ENCODE measurements at places on chromosomes 12 and 14.

- DNase-seq, result no peak
Measured at GRCh38 chr12:54141431-54142113, 47.2 kb downstream of the SMUG1 start.

GRCh38 chr14:73460691-73461127, 2.4 kb upstream of the NUMB start:
- peak; percentile 63 for DNase-seq

- no peak for DNase-seq
Measured at GRCh38 chr14:22417914-22418313, 171.1 kb downstream of the DAD1 start.

- no peak for DNase-seq
Measured at GRCh38 chr12:16112130-16112529, 165.4 kb downstream of the SLC15A5 start.

DNA sequence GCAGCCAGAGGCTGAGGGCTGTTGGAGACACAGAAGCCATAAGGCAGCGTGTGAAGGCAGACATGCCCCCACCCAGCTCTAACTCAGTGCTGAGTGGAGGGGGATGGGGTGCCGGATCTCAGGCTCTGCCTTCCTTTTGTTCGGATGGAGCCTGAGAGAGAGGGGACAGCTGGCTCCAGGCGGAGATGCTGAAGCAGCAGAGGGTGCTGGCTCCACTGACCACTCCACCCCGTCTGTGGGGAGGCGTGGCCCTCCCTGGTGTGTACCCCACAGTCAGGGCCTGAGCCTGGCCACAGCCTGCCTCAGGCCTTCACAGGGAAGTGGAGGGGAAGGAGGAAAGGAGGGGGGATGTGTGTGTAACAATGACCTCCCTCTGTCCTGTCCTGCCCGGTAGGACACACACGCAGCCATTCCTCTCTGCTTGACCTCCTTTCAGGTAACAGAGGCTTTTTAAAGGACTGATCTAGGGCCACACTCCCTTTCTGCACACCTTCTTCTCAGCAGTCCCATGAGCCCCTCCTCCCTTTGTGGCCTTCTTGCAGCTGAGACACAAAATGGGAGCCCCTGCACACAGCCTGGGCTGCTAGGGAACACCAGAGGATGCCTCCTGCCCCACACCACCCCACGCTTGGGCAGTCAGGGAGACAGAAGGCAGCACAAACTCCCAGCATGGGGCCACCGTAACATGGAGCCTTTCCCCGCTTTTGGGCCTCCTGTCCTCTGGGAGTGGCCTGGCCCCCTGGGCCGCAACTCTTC, 9.6 kb upstream of the ENDOU start:
- DNase-seq, result no peak

DNA sequence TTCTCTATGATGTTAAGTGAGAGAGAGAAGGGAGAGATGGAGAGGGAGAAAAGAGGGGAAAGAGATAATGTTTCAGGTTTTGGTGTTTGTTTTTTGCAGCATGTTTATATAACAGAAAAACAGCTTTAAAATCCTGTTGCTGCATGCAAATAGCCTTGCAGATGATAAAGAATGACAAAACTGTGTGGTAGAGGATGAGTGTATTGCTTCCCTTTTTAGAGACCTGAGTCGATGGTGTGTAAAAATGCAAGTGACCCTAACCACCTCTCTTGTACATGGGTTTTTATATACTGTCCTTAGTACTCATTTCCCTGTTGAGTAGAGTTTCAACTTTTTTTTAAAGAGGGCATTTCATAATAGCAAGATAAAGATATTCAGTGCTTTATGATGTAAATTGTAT, 249.1 kb downstream of the AKAP6 start:
- DNase-seq, result no peak

- DNase-seq, result peak; percentile 35
Measured at GRCh38 chr12:59085690-59086089, 165.4 kb upstream of the LRIG3 start.

- DNase-seq, result no peak
Measured at GRCh38 chr12:33488036-33488435, 48.4 kb upstream of the SYT10 start.

DNA sequence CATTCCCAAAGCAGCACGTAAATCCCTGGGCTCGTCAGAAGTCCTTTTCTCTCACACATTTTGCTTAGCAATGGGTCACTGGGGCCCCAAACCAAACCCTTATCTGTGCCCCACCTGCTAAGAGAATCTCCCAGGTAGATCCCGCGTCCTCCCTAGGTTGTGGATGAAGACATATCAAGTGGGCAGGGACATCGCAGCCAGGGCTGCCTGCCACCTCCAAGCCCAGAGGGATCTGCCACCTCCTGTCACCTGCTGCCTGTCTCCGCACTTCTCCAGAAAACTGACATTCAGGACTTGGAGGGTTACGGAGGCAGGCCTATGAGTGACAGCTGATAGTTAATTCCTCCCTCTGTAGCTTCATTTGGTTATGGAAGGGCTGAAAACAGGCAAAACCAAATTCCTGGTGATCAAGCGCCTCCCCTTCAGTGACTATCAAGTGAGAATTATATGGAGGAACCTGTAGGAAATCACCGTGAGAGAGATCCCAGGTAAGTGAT, 19.5 kb downstream of the BCL11B start:
- DNase-seq, result no peak

DNA sequence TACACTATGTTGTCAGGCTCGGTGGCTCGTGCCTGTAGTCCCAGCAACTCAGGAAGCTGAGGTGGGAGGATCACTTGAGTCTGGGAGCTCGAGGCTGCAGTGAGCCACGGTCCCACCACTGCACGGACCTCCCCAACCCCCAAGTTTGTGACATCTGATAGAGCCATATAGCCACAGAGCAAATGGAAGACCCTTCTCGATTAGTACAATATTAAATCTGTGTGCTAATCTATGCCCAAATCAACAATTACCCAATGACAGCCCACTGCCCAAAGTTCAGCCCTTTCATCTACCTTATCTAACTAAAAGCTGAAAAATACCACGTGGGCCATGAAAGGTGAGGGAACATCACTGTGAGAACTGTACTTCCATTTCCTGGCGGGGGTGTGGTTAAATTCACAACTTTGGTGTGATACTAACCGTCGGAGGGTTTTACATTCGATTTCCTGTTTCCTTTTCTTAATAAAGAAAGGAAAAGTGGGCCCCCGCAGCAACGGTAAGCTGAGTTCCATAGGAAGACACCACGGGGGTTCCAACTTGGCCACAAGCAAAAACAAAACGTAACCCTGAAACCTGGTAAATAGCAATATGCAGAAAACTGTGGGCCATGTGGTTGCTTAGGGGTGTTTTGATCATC, 31.2 kb upstream of the FOS start:
- no peak for DNase-seq

- peak; percentile 44 for DNase-seq
Measured at GRCh38 chr14:55306938-55307589, 35.8 kb downstream of the FBXO34 start.

DNA sequence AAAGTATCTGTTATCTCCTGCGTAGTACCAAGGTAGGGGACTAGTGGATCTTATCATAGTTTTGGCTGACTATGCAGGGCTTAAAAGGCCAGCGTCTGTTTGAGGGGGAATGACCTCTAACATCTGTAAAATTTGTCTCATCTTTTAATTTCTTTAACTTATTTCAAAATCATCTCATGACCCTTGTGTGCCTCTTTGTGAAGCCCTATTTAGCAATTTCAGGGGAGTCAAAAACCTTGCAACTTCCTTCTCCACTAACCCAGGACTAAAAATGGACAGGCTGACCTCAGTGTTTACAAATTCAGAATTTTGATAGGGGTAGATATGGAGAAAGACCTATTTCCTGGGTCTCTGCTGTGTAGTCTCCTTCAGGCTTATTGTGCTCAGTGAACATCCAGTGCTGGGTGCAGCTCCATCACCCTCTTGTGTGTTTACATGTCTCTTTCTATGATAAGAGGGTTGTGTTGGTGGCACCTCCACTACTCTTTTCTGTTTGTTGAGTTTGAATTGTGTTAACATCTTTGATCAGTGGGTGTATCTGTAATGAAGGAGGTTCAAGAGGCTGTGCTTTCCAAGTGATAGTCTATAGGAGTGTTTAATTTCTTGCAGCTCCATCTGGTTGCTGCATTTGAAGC, 14.3 kb downstream of the NECAP1 start:
- DNase-seq, result no peak

DNA sequence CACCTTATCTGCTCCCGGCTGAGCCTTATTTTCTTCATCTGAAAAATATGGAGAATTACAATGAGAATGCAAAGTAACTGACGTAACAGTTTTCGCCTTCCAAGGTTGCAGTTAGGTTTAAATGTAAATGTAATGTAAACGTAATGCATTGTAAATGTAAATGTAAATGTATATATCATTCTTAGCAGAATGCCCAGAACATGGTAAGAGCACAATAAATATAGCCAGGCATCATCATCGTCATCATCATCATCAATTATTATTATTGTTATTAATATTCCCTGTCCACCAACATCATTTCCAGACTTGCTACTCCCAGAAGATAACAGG, 770.0 kb downstream of the MED13L start:
- DNase-seq, result no peak

DNA sequence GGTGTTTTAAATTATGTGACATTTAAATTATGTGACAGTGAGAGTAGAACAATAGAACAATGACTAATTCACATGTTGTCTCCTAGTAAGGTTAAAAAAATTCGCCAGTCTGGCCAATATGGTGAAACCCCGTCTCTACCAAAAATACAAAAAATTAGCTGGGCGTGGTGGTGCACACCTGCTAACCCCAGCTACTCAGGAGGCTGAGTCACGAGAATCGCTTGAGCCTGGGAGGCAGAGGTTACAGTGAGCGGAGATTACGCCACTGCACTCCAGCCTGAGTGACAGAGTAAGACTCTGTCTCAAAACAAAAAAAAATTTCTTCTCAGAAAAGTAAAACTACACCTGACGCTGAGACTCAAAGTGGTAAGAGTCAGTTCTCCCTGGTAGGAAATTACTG, 2.7 kb downstream of the CS start:
- no peak for DNase-seq

GRCh38 chr14:86035882-86036281, 505.9 kb downstream of the FLRT2 start:
- no peak for DNase-seq

DNA sequence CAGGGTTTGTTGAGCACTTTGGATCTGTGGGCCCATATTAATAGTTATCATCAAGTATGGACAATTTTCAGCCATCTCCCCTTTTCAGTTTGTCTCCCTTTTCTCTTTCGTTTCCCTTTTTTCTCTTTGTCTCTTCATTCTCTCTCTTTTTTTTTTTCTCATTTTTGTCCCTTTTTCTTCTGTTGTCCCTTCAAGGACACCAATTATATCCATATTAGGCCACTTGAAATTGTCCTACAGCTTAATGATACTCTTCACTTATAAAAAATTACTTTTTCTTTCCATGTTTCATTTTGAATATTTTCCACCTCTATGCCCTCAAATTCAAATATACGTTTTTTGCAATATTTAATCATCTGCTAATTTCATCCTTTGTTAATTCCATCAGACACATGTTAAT, 53.3 kb downstream of the MAP4K5 start:
- no peak for DNase-seq

- DNase-seq, result no peak
Measured at GRCh38 chr12:22412581-22412980, 78.1 kb upstream of the ST8SIA1 start.

DNA sequence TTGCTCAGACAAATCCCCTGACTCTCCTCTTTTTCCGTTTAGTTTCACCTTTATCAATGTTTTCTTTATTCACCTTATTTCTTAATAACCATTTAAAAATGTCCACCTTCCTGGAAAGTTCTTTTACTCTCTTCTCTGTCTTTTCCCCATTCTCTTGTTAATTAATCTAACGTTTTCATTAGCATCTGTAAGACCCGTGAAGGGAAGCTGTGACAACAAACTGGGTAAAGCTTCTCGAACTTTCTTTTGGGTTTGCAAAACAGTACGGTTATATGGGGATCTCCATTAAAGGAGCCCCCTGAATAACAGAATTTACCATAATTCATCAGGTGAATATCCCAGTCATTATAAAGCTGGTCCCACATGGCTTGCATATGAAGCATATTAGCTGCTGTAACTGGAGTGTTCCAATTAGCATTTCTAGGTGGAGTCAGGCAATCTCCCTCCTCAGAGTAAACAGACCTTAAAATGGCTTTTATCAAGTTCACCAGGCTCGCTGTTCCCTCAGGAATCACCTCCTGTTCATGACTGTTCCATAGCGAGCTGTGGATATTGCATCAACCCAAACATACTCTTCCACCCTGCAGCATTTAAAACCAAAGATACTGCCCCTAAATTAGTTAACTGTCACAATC, 42.4 kb downstream of the TMEM30B start:
- peak; percentile 13 for DNase-seq

- no peak for DNase-seq
Measured at GRCh38 chr12:3770891-3771290, 18.0 kb upstream of the CRACR2A start.

GRCh38 chr14:70020352-70021170, 141.3 kb downstream of the SMOC1 start:
- DNase-seq, result no peak

DNA sequence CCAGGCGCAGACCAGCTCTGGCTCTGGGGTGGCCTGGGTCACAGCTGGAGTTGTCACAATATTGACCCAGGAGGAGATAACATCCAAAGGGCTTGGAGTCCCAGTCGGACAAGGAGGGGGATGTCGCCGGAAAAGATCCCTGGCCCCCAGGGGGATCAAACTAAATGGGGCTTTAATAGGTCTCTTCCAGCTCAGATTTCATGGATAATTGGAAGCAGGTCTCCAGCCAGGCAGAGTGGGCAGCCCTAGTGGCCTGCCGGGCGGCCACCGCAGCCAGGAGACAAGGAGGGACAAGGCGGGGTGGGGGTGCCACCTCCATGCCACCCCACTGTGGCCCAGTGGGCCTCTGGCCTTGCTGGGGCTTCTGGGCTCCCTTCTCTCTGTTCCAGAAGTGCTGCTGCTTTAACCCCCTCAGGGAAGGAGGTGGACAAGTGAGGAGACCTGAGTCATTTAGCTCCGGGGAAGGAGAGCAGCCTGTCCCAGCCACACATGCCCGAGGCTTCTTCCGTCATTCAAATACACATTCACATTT, 23.1 kb upstream of the PGF start:
- DNase-seq, result no peak

GRCh38 chr12:50927356-50927755, 25.0 kb upstream of the HIGD1C start:
- no peak for DNase-seq

DNA sequence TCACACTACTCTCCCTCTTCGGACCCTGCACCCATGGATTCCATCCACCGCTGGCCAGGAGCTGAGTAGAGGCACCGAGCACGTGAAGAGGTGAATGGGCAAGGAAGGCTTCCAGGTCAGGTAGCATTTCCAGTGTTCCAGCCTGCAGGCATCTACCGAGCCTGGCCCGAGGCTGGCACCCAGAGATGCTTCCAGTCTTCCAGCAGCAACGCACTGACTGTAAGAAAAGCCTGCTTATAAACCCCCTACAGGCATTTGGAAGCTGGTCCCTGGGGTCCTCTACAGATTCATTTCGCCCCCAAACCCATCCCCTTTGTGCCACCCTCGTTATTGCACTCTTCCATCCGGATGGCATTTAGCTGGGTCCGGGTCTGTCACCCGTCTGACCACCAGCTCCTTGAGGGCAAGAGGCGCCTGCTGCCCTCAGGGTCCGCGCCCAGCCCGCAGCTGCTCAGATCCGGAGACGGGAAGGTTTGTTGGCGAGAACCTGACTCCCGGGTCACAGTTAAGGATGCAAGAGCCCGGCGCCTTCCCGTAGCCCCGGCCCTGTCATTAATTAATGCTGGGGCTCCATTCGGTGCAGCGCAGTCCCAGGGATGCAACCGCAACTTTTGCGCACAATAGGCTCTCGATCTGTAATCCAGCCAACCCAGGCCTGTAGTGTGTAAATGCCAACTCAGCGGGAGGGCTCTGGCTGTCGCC, 614 bp upstream of the MARK3 start:
- DNase-seq, result no peak

All from NCI-H345 (cell line).